ENCODE measurements at places on chromosomes 7 and 10.

DNA sequence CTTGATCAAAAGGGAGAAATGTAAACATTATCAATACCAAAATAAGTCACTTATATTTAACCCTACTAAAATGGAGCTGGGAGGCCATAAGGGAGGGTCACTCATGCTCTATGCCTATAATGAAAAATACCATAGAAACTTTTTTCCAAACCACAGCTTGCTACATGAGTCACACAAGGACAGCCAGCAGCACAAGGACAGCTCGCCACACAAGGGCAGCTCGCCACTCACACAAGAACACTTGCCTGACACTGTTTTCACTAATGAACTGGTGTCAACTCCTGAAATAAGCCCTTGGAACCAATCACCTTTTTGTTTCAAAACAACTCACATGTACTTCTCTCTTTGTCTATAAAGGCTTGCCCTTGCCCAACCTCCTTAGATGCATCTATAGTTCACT is 43.3 kb downstream of the FRMPD2 start:
- no peak for DNase-seq

DNA sequence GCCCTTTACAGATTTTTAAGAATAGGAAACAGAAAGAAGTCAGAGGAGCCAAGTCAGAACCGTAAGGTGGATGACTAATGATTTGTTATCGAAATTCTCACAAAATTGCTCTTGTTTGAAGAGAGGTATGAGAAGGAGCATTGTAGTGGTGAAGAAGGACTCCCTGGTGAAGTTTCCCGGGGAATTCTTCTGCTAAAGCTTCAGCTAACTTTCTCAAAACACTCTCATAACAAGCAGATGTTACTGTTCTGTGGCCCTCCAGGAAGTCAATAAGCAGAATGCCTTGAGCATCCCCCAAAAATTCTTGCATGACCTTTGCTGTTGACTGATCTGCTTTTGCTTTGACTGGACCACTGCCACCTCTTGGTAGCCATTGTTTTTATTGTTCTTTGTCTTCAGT is 152.9 kb downstream of the HGF start:
- peak; percentile 66 for DNase-seq

DNA sequence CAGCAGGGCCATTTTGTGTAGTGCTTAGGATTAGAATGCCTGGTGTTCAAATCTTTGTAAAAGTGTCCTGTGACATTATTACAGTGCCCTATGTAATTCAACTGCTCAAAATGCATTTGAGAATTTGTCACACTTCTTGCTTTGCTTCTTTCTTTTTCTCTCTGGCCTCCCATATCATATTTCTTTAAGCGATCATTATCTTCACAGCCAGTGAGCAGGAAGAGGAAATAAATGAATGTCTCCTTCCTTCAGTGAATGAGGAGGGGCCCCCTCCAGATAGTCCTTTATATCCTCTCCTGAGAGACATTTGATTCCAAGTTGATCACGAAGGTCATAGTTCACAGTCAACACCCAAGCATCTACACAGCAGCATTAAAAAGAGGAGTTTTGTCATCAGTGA is 425.1 kb upstream of the NPVF start:
- DNase-seq, result no peak

GRCh38 chr7:141210862-141211261 is 137.0 kb downstream of the TMEM178B start:
- no peak for DNase-seq

DNA sequence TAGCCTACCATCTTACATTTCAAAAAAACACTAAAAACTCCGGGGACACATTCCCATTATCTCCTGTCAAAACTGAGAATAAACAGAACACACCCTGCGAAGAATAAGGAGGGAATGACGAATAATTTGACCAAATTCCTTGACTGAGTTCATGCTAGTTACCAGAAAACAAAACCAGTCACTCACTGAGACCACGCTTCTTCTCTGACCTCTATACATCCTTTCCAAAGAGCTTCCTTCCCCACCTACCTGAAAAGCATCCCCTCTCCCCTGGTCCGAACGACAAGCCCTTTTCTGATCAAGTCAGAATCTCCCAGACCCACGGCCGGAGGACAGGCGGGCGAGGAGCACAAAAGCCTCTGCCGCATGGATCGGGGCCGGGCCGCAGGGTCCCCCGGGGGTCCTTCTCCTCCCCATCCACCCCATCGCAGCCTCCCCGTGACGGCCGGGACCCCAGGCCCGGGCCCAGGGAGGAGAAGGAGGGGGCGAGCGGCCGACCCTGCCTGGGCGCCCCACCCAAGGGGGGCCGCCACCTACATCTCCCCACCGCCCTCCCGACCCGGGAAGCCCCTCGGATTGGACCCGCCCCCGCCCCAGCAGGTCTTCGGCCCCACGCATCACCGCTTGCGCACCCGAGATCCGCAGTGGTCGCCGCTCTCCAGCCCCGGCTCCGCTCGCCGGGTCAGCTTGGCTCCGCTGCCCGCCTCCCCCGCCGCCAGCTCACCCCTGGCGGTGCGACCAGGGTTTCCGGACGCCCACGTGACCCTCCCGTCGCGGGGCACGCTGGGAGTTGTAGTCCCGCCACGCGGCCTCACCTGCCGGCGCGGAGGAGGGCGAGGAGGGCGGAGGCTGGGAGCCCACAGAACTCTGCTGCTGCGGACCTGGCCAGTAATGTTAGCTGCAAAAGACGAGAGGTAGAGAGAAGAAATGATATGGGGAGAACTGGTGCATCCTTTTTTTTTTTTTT is at the start of gene SLC37A3:
Gene SLC37A3, minus strand, starts transcription at position 747 of the 967 bp plus-strand sequence. CDS start 16,004 bp downstream, outside the sequence.
- peak; percentile 69 for DNase-seq

GRCh38 chr7:73742753-73743641 is 4.4 kb upstream of the ABHD11 start:
- DNase-seq, result peak; percentile 20

- DNase-seq, result peak; percentile 45
Observed at GRCh38 chr10:75358835-75359421, 42.6 kb downstream of the ZNF503 start.

DNA sequence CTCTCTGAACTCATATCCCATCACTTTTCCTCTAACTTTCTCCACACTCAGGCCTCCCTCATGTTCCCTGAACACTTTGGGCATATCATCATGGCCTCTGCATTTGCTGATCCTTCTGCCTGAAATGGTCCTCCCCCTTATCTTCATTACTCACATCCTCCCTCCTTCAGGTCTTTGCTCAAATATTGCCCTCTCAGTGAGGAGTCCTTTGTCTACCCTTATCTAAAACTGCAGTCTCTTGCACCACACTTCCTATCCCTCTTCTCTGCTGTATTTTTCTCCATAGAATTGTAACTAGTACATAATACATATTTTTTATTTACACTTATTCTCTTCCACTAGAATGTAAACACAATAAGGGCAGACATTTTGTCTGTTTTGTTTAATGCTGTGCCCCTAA is 41.7 kb downstream of the DNAJC1 start:
- DNase-seq, result no peak

DNA sequence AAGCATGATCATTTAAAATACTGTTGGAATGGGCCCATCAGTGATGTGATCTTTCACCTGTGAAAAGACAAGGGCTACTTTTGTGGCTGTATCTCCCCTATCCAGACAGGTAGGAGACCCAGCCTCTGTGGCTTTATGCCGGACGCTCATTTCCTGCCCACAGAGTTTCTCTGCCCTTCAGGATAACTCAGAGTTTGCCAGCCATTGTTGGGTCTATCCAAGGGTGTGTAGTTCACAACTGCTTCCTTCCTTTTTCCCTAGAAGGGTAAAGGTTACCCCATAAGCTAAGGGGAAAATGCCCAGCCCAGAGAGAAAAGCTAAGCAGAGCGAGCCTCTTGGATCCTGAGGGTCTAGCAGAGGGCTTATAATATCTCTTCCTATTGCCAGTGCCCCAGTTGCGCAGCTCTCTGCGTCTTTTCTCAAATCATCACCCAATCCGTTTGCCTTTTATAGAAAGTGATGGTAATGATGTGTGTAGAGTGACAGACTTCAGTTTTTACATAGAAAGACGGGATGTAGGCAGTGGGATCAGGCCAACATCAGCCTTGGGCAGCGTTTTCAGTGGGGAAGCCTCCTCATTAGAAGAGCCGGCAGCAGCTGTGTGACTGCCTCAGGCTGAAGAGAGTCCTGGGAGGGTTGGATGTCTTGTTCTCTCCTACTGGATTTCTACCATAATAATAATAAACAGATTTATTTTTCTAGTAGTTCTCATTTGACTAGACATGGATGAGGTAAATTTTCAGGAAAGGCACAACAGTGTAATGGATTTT is 80.5 kb downstream of the MET start:
- DNase-seq, result no peak

DNA sequence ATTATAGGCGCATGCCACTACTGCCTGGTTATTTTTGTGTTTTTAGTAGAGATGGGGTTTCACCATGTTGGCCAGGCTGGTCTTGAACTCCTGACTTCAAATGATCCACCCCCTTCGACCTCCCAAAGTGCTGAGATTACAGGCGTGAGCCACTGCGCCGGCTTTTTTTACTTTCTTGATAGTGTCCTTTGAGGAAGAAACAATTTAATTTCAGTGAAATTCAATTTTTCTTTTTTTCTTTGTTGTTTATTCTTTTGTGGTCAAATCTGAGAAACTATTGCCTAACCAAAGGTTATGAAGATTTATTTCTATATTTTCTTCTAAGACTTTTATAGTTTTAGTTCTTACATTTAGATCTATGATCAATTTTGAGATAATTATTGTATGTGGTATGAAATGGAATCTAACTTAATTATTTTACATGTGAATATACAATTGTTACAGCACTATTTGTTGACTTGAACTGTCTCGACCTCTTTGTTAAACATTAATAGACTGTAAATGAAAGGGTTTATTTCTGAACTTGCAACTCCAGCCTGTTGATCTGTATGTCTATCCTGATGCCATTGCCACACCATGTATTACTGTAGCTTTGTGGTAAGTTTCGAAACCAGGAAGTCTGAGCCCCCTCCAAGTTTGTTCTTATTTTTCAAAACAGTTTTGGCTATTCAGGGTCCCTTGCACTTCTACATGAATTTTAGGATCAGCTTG is 19.8 kb upstream of the RASSF4 start:
- no peak for DNase-seq

- no peak for DNase-seq
Observed at GRCh38 chr10:78155722-78156121, 122.1 kb downstream of the RPS24 start.

GRCh38 chr10:130512936-130513335 is 376.7 kb downstream of the GLRX3 start:
- no peak for DNase-seq

DNA sequence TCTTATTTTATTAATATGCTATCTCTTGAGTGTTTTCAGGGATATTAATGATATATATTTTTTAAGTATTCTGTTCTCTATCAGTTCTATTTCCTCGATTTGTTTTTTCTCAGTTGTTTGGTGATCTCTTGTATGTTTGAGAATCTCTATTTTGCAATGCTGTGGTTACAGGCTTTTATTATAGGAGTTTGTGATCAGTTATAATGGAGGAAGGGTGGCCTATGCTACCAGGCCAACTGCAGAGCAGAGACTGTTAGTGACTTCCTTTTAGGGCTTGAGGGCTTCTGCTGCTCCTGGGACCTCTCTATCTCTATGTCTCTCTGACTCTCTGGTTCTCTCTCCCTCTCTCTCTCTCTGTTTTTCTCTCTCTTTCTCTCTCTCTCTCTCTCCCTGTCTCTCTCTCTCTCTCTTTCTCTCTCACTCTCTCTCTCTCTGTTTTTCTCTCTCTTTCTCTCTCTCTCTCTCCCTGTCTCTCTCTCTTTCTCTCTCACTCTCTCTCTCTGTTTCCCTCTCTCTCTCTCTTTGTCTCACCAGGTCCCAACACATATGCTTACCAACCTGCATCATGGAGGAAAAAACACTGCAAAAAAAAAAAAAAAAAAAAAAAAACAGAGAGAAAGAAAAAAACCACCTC is 69.4 kb upstream of the CAV2 start:
- no peak for DNase-seq

DNA sequence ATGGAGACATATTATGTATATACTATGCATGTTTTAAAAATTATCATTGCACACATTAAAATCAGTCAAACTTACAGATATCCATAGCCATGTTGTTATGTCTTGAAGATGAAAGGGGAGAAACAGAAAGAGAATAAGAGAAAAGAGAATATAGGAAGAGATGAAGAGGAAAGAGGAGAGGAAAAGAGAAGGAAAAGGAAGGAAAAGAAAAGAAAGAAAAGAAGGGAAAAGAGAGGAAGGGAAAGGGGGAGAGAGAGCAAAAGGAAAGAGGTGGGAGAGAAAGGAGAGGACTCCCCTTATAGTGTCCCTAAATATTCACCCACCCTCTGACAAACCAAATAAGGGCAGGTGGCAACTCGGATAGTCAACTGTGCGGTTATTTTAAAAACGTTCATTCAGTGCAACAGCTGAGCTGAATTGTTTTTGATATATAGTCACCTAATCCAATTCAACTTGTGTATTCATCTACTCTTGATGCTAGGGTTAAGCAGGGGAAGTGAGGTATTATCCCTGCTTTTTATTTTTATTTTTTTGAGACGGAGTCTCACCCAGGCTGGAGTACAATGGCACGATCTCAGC is 14.6 kb downstream of the SVIL start:
- no peak for DNase-seq

DNA sequence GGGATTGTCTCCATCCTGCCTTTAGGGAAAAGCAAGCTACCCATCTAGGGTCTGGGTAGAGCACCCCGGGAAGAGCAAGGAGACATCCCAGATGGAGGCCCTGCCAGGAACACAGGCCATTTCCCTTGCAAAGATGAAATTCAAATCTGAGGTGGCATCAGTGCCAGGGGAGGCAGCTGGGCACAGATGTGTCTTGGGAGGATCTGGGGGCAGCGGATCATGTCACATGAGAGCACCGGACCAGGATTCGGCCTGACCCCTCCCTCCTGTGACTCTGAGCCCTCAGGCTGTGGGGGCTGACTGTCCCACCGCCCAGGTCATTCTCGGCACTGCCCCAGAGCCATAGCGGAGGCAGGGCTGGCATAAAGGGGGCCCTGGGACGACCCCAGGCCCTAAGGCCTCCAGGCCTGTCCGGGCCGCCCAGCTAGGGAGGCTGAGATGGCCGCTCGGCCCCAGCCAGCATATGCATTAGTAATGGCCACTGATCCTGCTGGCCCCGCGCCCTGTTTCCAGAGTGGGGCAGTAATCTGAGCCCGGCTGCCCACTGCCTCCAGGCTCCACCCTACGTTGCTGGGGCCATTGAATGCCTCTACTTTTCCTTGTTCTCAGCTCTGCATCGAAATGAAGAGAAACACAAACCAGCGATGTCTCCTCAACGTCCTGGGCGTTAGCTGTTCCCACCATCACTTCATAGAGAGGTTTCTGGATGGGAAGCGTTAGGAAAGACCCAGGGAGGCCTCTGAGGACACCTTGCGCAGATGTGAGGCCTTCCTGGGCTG is 148.5 kb downstream of the UBE2H start:
- DNase-seq, result no peak

GRCh38 chr7:44634839-44635591 is 28.6 kb downstream of the OGDH start:
- no peak for DNase-seq
